Neuronal stem cell (in vitro differentiated cells): ENCODE measurements at places on chromosomes 1 and 21.
A peak's percentile ranks its signal among the peaks of the same experiment; 100 is the strongest.

- no peak overlapping the region for H3K4me3 ChIP-seq
- peaks cover 14% of the 10 kb centered on the region for H3K4me1 ChIP-seq
- H3K27me3 ChIP-seq: peaks cover 3% of the 10 kb centered on the region
- DNase-seq: no peak
These were observed 3.0 kb downstream of the PDXK start for GRCh38 chr21:43721939-43722338.

DNA sequence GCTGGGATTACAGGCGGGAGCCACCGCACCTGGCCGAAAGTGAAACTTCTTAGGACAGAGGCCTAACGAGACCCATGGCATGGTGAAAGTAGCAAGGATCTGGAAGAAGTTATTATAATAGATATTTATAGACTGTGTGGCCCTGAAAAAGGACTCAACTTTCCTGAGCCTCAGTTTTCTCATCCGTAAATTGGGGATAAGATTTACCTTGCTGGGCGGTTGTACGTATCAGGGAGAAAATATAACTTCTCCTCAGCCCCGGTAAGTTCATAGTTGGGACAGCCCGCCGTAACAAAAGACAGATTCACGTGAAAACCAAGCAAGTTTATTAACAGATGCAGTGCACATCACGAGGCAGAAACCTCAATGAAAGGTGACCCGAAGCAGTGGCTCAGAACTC is 5.5 kb upstream of the PIK3CD start:
- no peaks in the 10 kb centered on the region for H3K36me3 ChIP-seq
- no peak overlapping the region for H3K27ac ChIP-seq
- no peak overlapping the region for H3K4me3 ChIP-seq

DNA sequence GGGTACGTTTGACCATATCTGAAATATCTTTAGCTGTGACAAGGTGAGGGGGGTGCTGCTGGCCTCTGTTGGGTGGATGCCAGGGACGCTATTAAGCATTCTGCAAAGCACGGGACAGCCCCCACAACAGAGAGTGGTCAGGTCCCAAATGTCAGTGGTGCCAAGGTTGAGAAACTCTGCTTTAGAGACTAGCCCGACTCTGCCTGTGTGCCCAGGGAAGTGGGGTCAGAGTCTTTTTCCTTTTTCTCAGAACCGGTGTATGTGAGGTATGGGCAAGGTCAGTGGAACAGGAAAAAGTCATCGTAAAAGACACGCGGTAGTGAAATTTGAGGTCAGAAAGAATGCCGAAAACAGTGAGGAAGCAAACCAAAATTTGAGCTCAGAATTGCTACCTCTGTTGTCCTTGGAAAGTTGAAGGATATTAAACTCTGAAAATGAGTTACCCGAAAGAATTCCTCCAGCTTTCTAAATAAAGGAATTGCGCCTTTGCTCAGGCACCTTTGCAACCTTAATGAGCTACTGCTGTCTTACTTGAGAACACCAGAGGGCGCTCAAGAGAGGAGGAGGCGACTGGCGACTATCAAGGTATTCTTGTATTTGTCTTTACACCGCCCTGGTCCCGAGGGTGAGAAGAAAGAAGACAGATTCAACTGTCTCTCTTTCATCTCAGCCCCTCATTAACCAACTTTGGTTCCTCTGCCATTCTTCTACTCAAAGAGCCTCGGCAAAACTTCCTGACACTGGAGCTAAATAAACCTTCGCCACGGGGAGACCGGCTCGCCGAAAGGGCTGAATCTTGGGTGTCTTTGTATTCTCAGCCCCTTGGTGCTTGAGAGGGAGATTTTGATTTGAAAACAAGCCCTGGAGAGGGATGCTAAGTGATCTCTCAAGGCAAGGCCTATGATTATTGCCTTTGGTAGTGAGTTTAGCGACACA is 85.4 kb upstream of the OLIG2 start:
- no peak overlapping the region for H3K27ac ChIP-seq
- no peaks in the 10 kb centered on the region for H3K36me3 ChIP-seq
- DNase-seq: peak; percentile 60
- no peak overlapping the region for H3K4me3 ChIP-seq
- no peaks in the 10 kb centered on the region for H3K4me1 ChIP-seq

DNA sequence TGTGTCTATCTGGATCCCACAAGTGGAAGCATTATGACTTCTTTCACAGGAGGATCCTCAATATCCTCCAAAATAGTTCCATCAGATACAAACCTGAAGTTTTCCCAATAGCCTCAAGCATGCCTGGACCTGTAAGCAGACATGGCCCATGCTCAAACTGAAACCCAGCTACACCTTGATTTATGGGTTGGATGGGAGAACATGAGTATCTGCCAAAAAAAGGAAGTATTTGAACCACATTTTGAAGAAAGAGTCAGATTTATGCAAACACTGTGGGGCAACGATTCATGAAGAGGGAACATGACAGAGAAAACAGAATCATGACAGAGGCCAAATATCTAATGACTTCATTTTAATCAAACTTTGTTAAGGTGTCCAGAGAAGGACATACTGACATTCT is 351.0 kb upstream of the NFIA start:
- no peak overlapping the region for H3K4me3 ChIP-seq
- no peaks in the 10 kb centered on the region for H3K27me3 ChIP-seq
- H3K4me1 ChIP-seq: no peaks in the 10 kb centered on the region
- no peak overlapping the region for H3K27ac ChIP-seq
- no peaks in the 10 kb centered on the region for H3K36me3 ChIP-seq
- no peak for DNase-seq

- peaks cover 4% of the 10 kb centered on the region for H3K4me1 ChIP-seq
- DNase-seq: no peak
- H3K36me3 ChIP-seq: no peaks in the 10 kb centered on the region
- no peak overlapping the region for H3K4me3 ChIP-seq
- H3K27me3 ChIP-seq: no peaks in the 10 kb centered on the region
These were observed 89.4 kb downstream of the OMA1 start for GRCh38 chr1:58457023-58457635.

- H3K27me3 ChIP-seq: no peaks in the 10 kb centered on the region
- no peaks in the 10 kb centered on the region for H3K4me1 ChIP-seq
- H3K36me3 ChIP-seq: no peaks in the 10 kb centered on the region
- no peak for DNase-seq
These were observed 1464.8 kb upstream of the PRMT6 start for GRCh38 chr1:105591681-105592080.

- no peak overlapping the region for H3K4me3 ChIP-seq
- H3K27me3 ChIP-seq: no peaks in the 10 kb centered on the region
- no peaks in the 10 kb centered on the region for H3K4me1 ChIP-seq
- peaks cover 21% of the 10 kb centered on the region for H3K36me3 ChIP-seq
- H3K27ac ChIP-seq: no peak overlapping the region
- no peak for DNase-seq
These were observed 9.7 kb upstream of the STX12 start for GRCh38 chr1:27763358-27763757.

GRCh38 chr1:33462405-33463164 is 9.9 kb upstream of the ZSCAN20 start:
- no peaks in the 10 kb centered on the region for H3K36me3 ChIP-seq
- peaks cover 3% of the 10 kb centered on the region for H3K4me1 ChIP-seq
- no peaks in the 10 kb centered on the region for H3K27me3 ChIP-seq
- no peak overlapping the region for H3K27ac ChIP-seq

DNA sequence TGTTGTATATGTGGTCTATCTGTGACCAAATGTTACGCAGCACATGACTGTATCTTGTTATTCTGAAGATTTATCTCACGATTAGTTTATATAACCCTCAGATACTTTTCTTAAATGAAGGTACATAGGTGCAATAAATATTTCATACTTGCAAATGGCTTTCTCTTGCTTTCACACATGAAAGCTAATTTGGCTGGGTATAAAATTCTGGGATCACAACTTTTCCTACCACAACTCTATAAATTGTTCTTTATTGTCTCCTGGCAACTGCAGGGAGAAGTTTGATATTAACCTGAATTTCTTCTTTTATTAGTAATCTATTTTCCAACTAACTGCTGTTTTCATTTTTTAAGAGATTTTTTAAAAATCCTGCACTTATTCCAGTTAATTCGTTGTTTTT is 58.9 kb downstream of the KCNK2 start:
- H3K27ac ChIP-seq: no peak overlapping the region
- DNase-seq: no peak
- no peaks in the 10 kb centered on the region for H3K4me1 ChIP-seq
- H3K36me3 ChIP-seq: no peaks in the 10 kb centered on the region
- no peak overlapping the region for H3K4me3 ChIP-seq

DNA sequence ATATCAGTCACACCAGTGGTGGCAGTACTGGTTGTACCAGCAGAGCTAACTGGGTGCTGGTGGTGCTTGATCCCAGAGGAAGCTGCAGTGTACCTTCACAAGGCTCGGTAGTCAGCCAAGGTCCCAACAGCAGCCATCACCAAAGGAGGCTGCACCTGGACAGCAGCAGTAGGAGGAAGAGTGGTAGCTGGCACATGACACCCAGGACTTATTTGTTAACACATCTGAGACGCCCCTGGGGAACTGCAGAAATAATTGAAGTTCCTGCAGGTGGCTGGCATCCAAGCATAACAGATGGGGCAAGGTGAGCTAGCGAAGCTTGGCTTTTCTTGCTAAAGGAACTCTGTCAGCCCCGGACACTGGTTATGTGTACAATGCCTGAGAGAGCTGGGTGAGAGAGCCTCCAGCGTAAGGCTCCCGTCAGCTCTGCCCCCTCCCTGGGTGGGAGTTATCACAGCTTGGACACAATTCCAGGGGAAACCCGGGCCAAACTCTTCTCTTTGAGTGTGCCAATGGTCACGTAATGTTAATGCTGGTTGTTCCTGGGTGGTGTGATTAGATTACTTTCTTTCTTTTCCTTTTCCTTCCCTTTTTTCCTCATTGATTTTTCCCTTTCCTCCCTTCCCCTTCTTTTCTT is 29.1 kb upstream of the PARP1 start:
- H3K4me3 ChIP-seq: no peak overlapping the region
- no peaks in the 10 kb centered on the region for H3K36me3 ChIP-seq
- DNase-seq: no peak
- no peaks in the 10 kb centered on the region for H3K27me3 ChIP-seq
- no peak overlapping the region for H3K27ac ChIP-seq

DNA sequence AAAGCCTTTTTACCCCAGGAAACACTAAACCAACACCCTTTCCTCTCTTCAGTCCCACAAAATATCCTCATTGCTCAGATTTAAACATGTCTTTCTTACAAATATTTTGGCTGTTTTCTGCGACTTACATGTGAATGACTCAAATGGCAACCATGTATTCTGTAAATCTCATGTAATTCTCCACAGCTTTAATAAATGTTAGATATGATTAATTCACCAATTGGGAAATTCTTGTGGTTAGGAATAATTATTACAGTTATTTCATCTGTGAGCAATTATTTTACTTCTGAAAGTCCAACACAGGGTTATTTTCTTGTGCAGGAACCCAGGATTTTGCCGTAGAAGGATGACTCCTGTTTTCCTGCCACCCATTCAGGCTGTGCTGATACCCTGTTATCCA is 431.5 kb downstream of the LMO4 start:
- no peak for DNase-seq
- H3K4me3 ChIP-seq: no peak overlapping the region
- no peaks in the 10 kb centered on the region for H3K36me3 ChIP-seq
- no peaks in the 10 kb centered on the region for H3K27me3 ChIP-seq
- no peaks in the 10 kb centered on the region for H3K4me1 ChIP-seq

GRCh38 chr1:78101051-78101450 is 55.3 kb downstream of the GIPC2 start:
- no peak overlapping the region for H3K27ac ChIP-seq
- H3K4me1 ChIP-seq: no peaks in the 10 kb centered on the region
- DNase-seq: no peak
- H3K36me3 ChIP-seq: no peaks in the 10 kb centered on the region

DNA sequence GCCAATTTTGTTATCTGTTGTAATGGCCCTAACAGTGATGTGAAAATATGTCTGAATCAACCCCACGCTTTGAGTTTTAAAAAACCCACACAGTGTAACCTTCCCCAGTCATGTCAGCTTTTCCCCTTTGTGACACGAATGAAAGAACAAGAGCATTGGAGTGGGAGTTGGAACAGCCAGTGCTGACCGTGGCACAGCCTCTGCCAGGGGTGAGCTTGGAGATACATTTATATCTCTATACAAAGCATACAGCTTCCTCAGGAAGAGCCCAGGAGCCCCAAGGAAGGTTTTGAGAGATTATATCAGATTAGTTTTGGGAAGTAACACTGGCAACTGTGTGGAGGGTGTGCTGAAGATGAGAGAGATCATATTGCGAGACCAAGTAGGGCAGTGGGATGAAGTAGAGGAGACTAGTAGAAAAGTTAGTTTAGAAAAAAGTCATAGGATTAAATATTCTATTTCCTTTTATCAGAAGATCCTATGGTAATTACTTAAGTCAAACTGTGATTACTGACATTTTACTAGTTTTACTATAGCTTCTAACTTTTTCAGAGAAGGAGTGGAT is 15.9 kb downstream of the LRRC8B start:
- no peak overlapping the region for H3K27ac ChIP-seq
- H3K4me1 ChIP-seq: no peaks in the 10 kb centered on the region
- no peaks in the 10 kb centered on the region for H3K36me3 ChIP-seq
- DNase-seq: no peak

DNA sequence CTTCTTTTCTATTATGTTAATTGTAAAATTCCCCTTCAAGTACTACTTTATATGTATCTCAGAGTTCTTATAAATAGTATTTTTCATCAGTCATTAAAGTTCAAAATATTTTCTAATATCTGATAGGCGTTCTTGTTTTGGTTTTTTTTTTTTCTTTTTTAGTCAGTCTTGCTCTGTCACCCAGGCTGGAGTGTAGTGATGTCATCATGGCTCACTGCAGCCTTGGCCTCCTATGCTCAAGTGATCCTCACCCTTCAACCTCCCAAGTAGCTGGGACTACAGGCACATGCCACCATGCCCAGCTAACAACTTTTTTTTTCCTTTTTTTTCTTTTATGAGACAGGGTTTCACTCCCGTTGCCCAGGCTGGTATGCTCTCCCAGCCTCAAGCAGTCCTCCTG is 27.3 kb downstream of the AGMAT start:
- no peak overlapping the region for H3K4me3 ChIP-seq
- H3K4me1 ChIP-seq: no peaks in the 10 kb centered on the region
- H3K27ac ChIP-seq: no peak overlapping the region
- no peaks in the 10 kb centered on the region for H3K27me3 ChIP-seq
- H3K36me3 ChIP-seq: peaks cover 36% of the 10 kb centered on the region
- DNase-seq: no peak

DNA sequence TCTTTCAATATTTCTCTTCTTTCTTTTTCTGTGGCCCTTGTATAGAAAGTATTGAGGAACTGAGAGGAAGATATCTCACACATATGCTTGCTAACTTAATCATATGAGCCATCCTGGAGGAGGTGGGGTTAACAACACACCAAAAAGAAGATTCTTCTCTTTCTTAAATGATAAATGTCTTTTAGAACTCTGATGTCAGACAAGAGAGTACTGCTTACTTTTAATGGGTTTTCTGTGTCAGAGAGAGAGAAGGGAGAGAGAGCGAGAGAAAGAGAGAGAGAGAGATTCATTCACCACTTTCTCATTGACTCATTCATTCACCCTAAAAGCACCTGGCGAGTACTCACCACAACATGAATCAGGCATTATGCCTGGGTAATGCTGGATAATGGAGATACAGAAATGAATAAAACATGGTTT is 250.3 kb upstream of the SGIP1 start:
- no peaks in the 10 kb centered on the region for H3K27me3 ChIP-seq
- no peak overlapping the region for H3K27ac ChIP-seq
- H3K4me3 ChIP-seq: no peak overlapping the region
- H3K36me3 ChIP-seq: no peaks in the 10 kb centered on the region
- H3K4me1 ChIP-seq: peaks cover 2% of the 10 kb centered on the region
